Non-pigmented ciliary epithelial cell (primary cell): ENCODE measurements at places on chromosomes 2 and 18.
A peak's percentile ranks its signal among the peaks of the same experiment; 100 is the strongest.

GRCh38 chr2:152369176-152369860, 34.3 kb downstream of the FMNL2 start:
- DNase-seq, result peak; percentile 65

DNA sequence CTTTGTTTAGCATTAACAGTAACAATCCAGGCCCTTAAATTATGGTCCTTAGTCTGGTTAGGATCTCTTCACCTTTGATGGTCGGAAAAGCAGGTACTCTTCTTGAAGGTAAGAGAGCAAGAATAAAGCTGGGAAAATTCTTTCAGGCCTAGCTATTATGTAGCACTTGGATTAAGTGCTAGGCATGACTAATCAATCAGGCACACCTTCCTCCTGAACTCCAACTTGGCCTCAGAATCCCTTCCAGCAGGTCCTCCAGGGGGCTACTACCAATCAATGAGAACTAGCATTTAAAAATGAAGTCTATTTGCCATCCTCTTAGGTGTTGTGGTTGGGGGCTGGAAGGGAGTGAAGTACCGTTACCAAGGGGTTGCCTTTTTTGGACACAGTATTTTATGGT, 3.7 kb downstream of the SMYD1 start:
- DNase-seq, result no peak

GRCh38 chr2:145615626-145616025, 1095.7 kb upstream of the ZEB2 start:
- DNase-seq, result no peak

- DNase-seq, result no peak
Measured at GRCh38 chr2:109591206-109591605, 22.6 kb downstream of the SEPTIN10 start.

DNA sequence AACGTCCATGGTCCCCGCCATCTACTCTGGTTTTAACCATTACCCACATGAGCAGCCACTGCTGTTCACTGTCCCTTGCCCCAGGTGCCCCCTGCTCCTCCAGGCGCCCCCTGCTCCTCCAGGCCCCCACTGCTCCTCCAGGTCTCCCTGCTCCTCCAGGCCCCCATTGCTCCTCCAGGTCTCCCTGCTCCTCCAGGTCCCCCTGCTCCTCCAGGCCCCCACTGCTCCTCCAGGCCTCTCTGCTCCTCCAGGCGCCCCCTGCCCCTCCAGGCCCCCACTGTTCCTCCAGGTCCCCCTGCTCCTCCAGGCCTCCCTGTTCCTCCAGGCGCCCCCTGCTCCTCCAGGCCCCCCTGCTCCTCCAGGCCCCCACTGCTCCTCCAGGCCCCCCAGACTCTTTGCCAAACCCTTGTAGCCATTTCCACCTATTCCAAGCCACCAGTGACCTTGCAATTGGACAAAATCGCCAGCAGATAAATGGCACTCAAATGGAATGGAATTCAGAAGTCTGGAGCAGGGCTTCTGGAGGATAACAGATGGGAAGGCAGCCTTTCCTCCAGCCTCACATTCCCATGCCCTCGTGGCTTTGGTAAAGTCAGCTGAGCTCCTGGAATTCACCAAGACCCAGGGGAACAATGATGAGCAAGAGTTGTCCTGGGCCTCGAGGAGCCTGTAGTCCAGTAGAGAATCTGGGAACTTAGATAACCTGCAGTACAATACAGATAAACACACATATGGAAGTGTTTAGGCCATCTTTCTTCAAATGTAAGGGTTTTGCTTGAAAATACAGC, 13.3 kb upstream of the RPL31 start:
- DNase-seq, result no peak

DNA sequence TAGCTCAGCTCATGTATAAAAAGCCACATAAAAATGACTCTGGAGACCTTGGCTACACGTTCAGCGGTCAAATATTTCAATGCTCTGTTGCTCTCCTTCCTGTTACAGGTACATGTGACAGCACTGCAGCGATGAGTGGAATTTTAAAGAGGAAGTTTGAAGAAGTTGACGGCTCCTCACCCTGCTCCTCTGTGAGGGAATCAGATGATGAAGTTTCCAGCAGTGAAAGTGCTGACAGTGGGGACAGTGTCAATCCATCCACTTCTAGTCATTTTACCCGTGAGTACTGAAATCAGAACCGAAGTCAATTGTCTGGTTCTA, 125.4 kb downstream of the CSRNP3 start:
- DNase-seq, result no peak

GRCh38 chr2:159046966-159047365, 78.5 kb downstream of the TANC1 start:
- peak; percentile 42 for DNase-seq

DNA sequence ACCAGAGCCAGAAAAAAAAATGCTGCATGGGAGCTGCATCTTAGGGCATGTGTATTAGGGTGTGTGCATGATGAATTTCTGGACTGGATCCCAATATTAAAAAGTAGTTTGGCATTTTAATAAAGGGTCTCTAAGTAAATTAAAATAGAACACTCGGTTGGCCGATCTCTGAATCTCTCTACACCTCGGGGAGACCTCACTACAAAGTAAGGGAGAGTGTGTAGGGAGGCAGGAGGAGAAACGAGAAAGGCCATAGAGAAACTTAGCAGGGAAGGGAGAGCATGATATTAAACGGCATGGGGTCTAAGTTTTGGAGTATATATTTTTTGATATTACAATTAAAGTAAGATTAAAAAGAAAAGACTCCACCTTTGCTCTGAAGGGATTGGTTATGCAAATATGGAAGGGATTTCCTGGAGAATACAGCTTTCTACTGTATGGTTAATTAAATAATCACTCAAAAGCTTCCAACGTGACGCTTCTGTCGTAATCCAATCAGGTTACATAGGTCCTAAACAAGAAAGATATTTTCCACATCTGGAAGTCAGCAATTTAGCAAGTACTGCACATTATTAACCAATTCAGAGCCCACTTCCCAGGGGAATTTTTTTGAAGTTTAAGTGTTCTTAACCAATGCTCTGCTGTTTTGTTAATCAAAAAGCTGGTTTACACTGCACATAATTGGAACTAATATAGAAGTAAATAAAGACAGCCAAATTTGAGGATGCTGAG, 1.0 kb upstream of the ZEB2 start:
- DNase-seq, result no peak

DNA sequence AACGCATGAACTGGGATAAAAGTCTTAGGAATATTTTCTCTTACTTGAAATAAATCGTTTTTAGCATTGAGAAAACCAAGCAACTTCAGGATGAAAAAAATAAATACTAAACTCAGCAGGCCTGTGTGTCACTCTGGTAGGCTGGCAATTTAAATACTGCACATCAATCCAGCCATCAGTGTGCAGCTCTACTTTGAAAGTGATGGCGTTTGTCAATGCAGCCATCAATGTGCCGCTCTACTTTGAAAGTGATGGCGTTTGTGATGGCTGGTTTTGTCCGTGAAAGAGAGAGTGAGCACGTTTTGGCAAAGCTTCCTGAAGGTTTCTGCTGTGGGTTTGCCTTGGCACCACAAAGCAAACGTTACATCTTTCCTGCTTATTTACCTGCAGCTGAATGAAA, 543.5 kb upstream of the SALL3 start:
- no peak for DNase-seq

- peak; percentile 85 for DNase-seq
Measured at GRCh38 chr2:173652767-173653431, 298.2 kb downstream of the CDCA7 start.

GRCh38 chr18:12679183-12679786, 21.4 kb upstream of the SPIRE1 start:
- DNase-seq, result no peak

DNA sequence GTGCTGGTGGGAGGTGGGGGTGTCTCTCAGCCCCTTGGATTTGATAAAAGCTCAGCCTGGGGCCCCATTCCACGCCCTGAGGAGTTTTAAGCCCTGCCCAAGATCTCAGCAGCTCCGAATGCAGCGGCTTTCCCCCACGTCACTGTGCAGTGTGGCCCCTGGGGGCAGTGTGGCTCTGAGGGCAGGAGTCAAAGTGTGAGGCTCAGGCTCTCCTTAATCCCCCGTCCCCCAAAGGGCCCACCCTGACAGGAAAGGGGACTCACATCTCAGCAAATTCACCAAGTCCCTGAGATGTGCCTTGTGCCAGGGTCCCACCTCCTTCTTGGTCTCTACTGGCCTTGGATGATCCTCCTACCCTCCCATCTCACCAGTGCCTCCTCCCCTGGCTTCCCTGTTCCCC, 25.2 kb downstream of the NPPC start:
- no peak for DNase-seq

DNA sequence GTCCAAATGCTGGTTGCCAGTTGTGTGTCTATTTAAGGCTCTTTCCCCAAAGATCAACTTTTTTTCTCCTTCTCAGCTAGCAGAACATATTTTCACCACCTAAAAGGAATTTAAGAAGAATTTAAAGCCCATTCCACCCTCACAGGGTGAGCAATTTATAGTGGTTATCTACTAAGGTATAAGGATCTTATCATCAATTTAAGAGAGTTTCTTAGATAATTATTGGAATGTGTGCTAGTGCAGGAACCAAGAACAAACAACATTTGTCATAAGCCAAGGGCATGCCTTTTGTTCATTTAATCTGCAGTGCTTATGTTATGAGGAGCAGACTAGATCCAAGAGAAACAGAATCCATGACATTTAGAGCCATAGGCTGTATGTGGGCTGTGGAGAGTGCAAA, 37.2 kb downstream of the NLRC4 start:
- no peak for DNase-seq

DNA sequence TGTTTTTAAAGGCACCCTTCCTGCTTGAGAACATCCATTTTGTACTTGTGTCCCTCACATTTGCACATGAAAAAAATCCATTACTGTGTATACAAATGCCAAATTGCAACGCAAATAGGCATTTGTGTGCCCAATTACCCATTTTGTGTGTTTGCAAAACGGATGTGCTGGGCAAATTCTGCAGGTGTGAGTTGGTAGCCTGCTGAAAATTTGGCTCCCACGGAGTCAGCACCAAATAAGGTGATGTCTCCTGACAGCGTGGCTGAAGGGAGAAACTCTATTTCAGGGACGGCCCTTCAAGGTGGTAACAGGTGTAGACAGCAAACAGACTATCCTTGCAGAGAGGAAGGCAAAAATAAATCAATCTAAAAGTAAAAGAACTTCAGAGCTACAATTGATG, 661.1 kb downstream of the BCL11A start:
- DNase-seq, result no peak

DNA sequence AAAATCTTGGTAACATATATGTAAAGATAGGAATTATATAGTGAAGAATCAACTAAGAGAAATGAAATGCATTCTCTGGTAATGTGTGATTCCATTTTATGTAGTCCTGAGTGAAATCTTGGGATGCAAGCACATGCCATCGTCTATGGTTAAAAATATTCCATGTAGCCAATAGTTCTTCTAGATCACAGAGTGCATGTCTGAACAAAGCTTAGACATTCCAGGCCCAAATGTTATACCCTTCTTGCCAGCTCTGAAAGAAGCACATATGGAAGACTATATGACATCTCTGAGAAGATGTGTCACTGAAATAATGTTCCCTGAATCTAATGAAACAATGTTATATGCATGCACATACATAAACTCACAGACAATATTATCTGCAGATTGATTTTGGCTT, 92.3 kb upstream of the TFPI start:
- DNase-seq, result no peak

DNA sequence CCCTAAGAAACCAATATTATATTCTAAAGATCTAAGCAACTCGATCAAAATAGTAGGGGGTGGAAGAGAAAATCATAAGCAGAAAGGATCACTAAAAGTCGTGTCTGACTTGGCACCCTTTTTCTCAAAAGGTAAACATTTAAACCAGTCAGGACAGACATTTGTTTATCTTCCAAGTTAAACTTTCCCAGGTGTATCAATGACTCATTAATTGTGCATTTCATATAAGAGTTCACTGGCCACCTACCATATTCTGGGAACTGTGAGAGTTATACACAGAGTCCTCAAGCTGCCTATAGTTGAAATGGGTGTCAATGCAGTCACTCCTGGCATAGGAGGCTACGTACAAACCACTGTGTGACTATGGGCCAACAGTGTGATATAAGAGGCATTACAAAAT, 4.8 kb upstream of the ACVR1 start:
- no peak for DNase-seq

DNA sequence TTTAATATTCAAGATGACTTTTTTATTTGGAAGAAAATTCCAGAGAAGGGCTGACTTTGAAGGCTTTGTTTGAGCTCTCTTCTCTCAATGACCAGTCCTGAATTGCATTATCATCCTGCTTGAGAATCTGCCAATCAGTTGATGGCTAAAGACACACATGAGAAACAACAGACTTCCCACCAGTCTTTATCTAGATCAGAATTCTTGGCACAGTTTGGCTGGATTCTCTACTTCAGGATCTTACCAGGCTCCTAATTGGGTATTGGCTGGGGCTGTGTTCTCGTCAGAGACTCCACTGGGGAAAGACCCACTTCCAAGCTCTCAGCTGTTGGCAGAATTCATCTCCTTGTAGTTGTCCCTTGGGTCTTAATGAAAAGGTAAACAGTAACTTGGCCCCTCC, 86.0 kb downstream of the WDSUB1 start:
- DNase-seq, result no peak

DNA sequence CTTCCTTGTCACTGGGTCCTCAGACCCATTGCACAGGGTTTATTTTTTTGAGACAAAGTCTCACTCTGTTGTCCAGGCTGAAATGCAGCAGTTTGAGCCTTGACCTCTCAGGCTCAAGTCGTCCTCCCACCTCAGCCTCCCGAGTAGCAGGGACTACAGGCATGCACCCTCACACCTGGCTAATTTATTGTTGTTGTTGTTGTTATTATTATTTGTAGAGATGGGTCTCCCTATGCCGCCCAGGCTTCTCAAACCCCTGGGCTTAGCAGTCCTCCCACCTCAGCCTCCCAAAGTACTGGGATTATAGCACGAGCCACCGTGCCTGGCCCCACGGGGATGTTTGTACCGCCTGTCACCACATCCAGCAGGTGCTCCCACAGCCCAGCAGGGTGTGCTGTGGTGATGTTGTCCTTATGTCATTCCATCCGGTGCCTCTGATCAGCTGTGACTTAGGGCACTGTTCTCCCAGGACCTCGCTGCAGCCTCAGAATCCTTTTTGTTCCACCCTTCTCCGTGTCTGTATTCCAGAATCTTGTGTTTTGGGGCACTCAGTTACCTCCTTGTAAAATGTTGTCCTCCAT, 182.3 kb downstream of the INO80D start:
- DNase-seq, result no peak

- peak; percentile 86 for DNase-seq
Measured at GRCh38 chr18:23311351-23312121, 141.6 kb upstream of the RIOK3 start.

GRCh38 chr2:2919574-2920365, 457.8 kb downstream of the EIPR1 start:
- no peak for DNase-seq

DNA sequence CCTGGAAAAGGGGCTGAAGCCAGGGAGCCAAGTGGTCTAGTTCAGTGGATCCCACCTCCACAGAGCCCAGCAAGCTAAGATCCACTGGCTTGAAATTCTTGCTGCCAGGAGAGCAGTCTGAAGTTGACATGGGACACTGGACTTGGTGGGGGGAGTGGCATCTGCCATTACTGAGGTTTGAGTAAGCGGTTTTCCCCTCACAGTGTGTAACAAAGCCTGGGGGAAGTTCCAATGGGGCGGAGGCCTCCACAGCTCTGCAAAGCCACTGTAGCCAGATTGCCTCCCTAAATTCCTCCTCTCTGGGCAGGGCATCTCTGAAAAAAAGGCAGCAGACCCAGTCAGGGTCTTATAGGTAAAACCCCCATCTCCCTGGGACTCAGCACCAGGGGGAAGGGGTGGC, 144.4 kb downstream of the PTPRM start:
- DNase-seq, result no peak

GRCh38 chr2:18500333-18500732, 60.1 kb downstream of the RDH14 start:
- peak; percentile 70 for DNase-seq
